AG10803 (cell line): ENCODE measurements at places on chromosomes 13 and 19.
A peak's percentile ranks its signal among the peaks of the same experiment; 100 is the strongest.

DNA sequence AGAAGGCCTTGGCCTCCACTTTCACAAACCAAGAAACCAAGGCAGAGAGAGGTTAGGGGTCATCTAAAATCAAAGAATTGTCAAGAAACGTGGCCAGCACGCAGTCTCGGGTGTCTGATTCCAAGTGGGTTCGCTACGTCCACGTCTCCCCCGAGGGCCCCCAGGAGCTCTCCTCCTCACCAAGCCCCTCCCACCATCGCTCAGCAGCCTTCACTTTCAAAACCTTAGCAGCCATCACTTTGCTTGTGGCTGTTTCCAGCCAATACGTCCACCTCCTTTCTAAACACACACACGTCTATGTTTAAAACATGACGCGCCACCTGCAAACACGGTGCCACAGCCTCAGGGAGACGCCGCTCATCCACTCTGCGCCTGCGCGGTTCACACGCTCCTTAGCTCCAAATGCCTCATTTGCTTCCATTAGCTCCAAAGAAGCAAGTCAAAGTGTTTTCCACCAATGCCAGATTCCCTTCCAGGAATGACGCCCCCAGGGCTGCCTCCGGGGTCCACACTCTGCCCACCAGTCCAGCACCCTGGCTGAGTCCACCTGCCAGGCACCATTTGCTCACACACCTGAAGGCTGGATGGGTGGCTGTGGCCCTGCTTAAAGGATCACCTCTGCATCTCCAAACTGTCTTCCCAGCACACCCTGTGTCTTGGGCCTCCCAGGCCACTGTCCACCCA, 5.5 kb downstream of the RASA3 start:
- no peak for DNase-seq

DNA sequence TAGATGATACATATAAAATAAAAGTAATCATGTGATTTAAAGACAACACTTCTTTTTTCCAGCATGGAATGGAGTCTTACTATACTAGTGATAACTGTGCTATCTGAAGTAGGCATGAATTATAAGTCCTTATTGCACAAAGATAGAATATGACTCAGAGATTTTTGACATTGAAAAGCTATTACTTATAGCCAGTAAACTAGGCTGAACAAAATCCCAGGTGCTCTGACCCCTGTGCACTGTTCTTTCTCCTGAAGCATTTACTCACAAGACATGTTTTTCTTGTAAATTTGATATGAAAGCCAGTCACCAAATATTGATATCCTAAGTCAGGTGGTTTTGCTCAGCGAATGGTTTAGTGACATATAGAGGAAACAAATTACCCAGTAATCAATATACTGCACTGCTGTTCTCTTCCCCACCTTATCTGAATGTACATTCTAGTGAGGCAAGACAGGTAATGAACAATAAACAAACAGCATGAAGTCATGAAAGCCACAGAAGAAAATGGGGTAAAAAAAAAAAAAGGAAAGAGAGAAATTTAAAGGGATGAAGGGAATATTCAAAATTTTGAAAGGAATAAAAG, 1567.0 kb upstream of the SPRY2 start:
- DNase-seq = no peak

DNA sequence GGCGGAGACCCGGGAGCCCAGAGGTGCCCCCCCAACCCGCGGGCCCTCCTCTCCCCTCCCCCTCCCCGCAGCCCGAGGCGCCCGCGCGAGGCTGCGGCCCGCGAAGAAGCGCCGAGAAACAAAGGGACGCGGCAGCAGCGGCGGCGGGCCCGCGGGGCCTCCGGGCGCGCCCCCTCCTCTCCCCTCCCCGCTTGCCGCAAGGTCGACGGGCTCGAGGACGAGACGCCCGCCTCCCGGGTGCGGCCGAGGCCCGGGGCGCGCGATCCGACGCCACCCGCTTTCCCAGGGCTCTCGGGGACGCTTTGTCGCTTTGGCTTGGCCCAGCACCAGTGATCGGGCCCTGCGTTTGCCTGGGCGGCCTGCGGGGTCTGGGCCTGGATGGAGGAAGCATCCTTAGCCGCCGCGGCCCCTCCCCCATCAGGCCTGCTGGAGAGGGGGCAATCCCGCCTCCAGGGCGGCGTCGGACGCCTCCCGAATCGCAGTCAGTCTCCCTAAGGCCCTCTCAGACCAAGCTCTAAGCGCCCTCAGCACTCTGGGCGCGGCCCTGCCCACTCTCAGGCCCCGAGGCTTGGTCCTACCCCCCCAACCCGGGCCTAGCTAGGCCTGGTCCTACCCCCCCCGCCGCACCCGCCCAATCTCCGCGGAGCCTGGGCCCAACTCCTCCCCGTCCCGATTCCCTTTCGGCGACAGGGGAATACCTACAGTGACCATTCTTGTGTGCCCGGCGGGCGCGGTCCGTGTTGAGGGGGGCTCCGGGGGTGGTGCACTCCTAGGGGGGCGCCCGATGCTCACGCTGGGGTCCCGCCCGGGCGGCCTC, 740 bp downstream of the ELAVL3 start:
- DNase-seq = no peak

- no peak for DNase-seq
Observed at GRCh38 chr19:8333767-8334457, 9.2 kb downstream of the KANK3 start.

DNA sequence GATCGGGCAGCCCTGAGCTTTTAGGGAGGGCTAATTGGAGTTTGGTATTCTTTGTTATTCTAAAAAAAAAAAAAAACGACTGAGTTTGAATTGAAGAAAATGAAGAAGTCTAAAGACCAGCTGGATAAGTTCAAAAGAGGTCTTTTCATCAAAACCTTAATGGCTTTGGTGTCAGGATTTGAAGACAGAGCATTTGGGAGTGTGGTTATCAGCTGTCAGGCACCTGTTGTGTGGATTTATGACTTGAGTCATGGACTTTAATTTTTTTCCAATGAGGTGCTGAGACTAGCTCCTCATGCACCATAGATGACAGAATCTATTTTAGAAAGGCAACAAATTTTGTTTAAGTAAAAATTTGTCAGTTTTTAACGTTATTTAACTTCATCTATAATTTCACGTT, 72.5 kb downstream of the FREM2 start:
- no peak for DNase-seq

DNA sequence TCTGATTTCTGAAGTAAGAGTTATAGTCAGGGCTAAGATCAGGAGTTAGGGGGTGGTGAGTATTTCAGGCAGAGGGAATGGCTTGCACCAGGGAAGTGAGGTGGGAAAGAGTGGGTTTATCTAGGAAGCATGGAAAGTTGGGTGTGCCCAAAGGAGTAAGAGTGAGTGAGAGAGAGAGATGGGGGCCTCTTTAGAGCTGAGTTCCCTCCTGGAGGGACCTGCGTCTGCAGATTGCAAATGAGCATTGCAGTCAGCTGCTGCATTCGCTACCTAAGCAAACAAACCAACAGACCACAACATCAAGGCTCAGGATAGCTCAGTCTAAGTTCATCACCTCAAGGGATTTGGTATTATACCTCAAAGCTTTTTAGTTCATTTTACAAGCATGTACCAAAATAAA, 405.8 kb downstream of the FGF9 start:
- DNase-seq = no peak

- no peak for DNase-seq
Observed at GRCh38 chr19:35738021-35738886, 4.0 kb downstream of the IGFLR1 start.

- no peak for DNase-seq
Observed at GRCh38 chr19:42225718-42226292, 5.7 kb downstream of the ZNF526 start.

DNA sequence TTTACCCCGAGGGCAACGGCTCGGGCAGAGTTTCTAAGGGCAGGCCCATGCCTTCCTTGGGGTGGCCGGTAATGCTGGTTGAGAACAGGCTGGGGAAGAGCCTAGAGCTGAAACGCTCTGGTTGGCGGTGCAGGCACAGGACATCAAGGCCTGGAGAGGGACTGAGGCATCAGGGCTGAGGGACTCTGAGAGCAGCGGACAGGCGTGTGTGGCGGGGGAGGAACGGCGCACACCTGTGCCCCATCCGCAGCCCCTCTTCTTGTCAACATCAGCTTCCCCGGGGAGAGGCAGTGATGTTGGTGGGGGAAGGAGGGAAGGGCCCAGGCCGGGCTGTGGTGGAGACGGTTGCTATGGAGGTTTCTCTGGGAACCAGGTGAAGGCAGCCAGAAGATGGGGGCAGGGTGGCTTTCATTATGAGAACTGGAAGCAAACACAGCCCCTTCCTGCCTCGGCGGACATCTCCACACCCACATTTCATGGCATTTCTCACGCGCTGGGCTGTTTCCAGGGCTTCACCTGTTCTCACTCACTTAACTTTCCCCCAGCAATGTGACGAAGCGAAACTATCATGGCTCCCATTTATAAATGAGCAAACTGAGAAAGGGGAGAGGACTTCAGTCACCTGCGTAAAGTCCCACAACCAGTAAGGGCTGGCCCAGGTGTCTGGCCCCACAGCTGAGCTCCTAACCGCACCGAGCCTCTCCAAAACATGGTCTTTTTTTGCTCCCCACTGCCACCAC, 8.2 kb upstream of the ATF5 start:
- no peak for DNase-seq

DNA sequence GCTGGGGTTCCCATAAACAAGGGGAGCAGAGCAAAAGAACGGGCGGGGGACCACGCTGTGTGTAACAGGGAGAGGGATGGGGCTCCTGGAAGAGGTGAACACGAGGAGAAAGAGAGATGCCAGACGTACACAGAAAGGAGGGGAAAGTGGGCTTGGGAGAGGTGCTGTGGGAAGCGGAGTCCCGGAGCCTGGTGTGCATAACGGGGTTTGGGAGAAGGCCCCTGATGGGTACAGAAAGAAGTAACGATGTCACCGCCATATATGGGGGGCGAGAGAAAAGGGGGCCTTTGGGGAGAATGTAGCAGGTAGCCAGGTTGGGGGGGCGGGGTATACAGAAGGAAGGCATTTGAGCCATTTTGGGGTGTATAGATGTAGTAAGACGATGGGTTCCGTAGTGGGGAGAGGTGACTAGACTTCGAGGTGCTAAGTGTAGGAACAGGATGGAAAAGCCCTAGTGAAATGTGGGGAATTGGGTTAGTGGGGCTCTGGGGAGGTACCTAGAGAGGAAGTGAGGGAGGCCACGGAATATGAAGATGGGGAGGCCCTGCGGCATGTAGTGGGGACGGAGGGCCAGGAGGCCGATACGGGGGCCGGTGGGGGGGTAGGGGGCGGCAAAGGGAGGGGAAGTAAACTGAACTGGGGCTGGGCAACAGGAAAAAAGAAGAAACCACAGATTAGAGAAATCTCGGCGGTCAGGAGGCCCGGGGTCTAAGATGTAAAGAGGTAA, 787 bp downstream of the ZNF580 start:
- DNase-seq = no peak

- DNase-seq = no peak
Observed at GRCh38 chr13:39578821-39579291, 24.1 kb downstream of the LHFPL6 start.

- DNase-seq = no peak
Observed at GRCh38 chr13:74229242-74229641, 95.0 kb upstream of the KLF12 start.

GRCh38 chr13:26531742-26532141, 25.7 kb upstream of the WASF3 start:
- DNase-seq = no peak

- peak; percentile 70 for DNase-seq
Observed at GRCh38 chr13:114107686-114108081, 24.7 kb downstream of the RASA3 start.

GRCh38 chr19:18558604-18559003, 934 bp downstream of the KXD1 start:
- no peak for DNase-seq

GRCh38 chr13:50417597-50417996, 402.4 kb downstream of the KCNRG start:
- DNase-seq = no peak

GRCh38 chr13:70415136-70415535, 306.9 kb upstream of the KLHL1 start:
- DNase-seq = no peak

DNA sequence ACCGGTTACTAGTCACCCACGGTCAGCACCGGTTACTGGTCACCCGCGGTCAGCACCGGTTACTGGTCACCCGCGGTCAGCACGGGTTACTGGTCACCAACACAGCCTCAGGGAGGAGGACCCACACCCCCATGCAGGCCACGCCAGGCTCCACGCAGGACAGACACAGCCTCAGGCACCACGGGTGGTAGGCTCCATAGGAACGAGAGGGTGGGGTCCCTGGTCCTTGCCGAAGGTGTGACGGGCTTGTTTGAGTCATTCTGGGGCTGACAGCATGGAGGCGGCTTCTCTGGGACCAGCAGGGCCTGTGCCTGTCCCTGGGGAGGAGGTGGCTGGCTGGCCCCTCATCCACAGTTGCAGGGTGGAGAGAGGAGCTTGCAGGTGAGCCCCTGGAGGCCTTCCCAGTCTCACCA, 122.8 kb upstream of the SOX1 start:
- DNase-seq = no peak

DNA sequence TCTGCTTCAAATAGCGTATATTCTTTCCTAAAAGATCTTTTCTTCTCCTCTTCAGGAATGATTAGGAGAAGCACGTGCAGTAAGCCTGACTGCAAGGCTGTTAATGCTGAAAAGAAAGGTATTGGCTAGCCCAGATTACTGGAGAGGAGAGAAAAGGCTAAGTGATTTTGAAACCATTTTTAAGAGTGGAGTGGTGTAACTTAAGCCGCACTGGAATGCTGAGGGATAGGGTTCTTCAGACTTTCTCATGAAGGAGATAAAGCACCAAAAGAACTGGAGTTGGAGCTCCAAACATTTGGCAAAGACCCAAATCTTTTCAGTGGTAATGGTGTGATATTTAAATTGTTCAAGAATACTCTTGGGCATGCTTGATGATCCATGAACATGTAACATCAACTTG, 388.3 kb downstream of the COG6 start:
- no peak for DNase-seq

DNA sequence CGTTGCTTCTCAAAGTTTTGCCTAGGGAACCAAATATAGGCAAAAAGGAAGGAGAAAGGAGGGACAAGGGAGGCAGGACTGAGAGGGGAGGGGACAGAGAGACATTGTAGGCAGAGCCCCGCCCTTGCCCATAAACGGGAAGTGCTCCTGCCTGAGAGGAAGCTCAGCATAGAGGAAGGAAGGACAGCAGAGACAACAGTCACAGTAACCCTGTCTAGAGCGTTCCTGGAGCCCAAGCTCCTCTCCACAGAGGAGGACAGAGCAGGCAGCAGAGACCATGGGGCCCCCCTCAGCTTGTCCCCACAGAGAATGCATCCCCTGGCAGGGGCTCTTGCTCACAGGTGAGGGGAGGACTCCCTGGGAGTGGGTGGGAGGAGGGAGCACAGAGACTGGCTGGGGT, at the start of gene CEACAM21:
Gene CEACAM21, plus strand, starts transcription at position 169 of the 400 bp plus-strand sequence. Its CDS starts 109 bp downstream, at position 278.
- no peak for DNase-seq
